ENCODE measurements at places on chromosomes 12 and 14.

DNA sequence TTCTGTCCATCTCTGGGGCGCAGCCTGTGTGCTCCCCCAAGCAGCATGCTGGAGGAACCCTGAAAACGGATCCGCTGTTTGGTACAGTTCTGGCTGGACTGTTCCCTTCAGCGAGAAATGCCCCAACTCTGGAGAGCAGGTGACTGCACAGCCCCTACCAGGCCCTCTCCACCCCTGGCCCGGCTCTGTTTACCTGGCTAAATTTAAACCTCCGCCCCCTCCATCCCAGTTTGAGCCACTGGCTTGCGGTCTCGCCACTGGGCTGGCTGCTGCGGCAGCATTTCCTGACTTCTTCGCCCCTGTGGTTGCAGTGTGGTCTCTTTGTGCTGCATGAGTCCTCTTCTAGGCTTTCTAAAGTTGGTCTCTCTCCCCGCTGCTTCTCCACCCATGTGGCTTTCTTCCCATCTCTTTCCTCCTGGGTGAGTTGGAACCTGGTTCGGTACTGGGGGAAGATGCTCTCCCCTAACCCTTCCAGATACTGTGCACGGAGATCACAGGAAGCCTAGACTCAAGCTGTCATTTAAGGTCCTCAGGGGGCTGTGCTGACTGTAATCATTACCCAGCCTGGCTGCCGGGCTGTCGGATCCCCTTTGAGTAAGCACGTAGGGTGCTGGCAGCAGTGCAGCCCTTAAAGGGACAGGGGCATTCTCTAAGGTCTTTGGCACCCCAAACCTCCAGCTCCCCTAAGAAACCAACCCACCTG lies 60.6 kb downstream of the FBXL14 start:
- no peak for DNase-seq

DNA sequence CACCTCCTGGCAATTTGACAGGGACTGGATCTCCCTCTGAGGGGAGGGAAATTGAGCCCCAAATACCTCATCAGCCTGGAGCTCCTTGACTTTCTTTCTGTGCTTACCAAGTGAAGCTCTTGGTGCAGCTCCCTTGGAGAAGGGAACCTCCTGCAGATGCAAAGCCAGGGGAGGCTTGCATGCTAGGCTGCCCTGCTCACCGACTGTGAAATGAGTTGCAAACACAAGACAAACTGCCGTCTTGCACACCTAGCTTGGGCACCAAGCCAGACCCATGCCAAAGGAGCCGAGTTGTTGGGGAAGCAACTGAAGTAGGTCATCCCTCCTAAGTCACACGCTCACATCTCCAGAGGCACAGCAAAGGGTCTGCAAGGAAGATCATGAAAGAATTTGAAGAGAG lies 95.2 kb downstream of the GTF2A1 start:
- DNase-seq, result no peak

GRCh38 chr12:113894697-113895096 lies 71.4 kb downstream of the RBM19 start:
- no peak for DNase-seq

DNA sequence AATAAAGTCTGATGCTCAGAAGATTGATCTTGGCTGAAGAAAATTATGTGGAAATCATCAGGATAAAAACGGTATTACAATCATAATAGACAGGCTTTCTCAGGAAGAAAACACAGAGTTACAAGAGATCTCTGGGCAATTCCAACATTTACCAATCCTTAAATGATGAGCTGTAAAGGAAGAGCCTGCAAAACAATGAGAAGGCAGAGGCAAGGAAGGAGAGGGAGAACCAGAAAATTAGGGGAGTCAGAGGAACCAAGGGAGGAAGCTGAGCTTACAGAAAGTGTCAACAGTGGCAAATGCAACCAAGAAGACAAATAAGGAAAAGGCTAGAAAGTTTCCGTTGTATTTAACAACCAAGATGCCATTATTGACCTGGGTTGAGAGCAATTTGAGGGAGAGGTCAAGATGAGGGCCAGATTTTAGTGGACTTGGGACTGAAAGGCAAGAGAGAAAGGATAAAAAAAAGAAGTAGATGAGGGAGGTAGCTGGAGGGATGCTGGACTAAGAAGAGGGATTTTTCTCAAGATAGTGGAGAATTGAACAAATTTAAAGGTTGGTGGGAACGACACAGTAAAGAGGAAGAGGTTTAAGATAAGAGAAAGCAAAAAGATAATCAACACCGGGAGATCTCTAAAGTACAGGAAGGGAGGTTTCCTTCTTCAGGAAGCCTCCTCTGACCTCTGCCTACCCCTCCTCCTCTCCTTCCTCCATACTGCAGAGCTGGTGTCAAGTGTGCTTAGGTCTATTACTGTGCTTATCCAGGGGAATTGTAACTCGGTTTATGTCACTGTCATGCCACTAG lies 116.9 kb downstream of the DUSP6 start:
- no peak for DNase-seq

- no peak for DNase-seq
Measured at GRCh38 chr12:109693653-109694600, 19.7 kb upstream of the FAM222A start.

DNA sequence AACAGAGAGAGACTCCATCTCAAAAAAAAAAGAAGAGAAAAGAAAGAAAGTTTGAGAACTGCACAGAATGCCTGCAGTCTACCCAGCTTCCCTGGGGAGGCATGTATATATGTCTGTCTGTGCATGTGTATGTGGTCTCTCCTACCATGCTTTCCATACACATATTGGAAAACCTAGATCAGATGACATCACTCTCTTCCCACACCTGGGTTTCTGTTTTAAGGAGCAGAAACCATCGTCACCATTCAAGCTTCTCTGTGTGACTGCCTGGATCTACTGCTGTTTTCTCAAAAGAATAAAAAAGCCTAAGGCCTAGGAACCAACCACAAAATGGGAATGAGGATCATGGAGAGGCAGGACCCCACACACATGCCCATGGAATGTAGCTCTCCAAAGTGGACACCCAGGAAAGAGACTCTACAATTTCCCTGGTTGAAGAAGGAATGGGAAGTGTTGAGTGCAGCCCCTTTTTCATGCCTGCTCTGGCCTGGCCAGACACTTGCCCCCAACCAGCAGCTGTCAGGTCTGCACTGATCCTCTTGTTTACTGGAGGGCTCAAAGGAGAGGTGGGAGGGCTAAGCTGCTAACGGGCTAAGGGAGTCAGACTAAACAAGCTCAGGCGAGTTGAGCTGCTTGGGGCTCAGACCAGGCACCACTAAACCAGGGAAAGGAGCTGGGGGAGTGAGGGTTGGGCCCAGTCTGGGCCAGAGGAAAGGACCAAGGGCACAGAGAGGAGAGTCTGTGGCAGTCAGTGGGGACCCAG lies 7.7 kb upstream of the PCK2 start:
- no peak for DNase-seq

GRCh38 chr12:29672580-29672979 lies 111.2 kb downstream of the TMTC1 start:
- no peak for DNase-seq

DNA sequence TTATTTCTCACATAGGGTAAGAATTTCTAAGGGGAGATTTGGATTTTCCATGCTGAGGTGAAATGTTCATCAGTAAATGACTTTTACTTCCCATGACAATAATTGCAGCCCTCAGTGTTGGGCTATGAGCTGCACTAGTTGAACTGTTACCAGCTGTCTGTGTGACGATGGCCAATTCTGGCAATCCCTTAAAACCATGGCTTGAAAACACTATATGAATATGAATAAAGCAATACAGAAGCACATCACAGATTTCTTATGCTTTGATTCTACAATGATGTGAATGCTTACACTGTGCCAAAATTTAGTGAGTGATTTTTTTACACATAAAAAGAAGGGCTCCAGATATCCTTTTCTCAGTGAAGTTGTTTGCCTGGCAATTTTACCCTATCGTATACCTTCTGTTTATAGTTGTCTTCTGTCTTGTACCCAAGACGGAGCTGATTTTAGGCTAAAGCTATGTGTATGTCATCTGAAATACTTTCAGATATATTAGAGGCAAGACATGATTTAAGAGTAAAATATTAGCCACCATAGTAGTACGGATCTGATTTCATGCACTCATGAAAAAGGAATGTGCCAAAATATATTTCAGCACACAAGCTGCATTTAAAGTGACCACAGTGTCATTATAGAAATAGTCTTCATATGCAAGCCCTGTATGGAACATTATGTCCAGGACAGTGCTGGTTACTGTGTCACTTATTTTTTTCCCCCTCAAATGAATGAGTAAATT lies 52.0 kb downstream of the SLC38A4 start:
- no peak for DNase-seq

GRCh38 chr14:77151918-77152588 lies 10.5 kb upstream of the ZDHHC22 start:
- DNase-seq, result no peak

Measured in pulmonary artery endothelial cell (primary cell).